ENCODE measurements at places on chromosomes 11 and 22.

- DNase-seq = no peak
Observed at GRCh38 chr11:113202431-113202830, 112.0 kb upstream of the TTC12 start.

- no peak for DNase-seq
Observed at GRCh38 chr11:118211006-118211405, 13.8 kb downstream of the JAML start.

GRCh38 chr11:112975493-112975892 lies 14.3 kb downstream of the NCAM1 start:
- no peak for DNase-seq

DNA sequence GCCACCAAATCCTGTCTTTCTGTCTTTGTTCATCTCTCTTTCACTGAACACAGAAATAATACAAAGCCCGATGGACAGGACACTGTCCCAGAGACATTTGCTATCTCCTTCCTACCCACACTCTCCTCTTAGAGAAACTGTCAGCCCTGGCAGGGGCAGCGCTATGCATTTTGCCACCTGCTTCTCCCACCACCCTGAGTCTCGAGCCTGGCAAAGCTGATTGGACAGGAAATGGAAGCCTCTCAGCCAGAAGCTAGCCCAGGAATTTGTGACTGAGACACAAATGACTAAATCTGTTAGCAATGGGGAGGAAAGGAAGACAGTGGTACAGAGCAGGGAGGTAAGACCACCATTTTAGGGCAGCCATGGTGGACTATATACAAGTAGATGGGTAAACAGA lies 14.9 kb upstream of the GALNT18 start:
- no peak for DNase-seq

DNA sequence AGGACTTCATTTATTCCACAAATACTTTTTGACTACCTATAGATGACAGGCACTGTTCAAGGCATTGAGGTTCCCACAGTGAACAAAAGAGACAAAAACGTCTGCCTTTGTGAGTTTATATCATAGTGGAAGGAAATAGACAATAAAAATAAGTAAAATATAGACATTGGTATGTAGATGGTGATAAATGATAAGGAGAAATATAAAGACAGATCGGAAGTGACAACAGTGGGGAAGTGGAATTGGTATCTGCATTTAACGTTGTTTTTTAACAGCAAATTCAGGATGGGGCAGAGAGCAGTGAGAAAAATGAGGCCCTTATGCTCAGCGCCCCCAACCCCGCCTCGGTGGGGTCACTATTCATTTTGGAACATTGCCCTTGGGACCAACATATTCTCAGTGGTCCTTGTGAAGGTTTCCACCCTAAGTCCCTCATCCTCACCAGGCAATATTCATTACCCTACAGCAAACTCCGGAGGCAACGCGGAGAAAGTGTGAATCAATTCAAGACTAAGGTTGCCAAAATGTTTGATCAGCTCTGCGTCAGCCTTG lies 627 bp upstream of the PEX26 start:
- DNase-seq = no peak

DNA sequence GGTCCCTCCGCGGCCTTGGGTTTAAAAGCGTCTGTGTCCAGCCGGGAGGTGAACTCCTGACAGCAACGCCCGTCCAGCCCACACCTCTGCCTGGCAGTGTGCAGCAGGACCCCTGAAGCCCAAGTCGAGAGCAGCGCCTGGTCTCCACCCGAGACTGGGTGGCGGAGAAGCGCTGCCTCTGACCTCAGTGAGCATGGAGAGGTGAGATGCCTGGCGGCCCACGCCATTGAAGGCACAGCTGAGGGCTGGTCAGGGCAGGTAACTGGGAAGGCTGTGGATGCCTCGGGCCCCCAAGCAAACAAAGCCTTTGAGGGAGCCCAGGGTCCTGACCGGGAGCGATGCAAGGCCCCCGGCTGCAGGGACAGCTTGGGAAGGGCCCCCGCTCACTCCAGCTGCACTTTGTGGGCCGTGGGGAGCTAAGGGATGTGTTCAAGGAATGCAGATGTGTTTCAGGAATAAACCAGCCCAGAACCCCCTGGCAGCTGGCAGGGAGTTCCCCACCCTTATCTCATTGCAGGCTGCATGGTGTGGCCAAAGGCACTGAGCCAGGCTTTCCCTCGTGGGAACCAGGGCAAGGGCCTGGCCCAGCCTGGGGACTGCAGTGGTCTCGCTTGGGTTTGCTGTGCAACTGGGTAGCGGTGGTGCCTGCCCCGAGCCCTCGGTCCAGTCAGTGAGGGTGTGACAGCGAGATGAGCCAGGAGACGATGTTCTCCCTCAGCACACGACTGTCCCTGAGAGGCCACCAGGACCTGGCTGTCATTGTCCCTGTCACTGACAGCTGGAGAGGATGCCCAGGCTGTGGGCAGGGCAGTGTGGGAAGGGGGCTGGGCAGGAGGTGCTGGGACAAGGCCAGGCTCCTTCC lies 92.5 kb downstream of the WNT7B start:
- DNase-seq = no peak

DNA sequence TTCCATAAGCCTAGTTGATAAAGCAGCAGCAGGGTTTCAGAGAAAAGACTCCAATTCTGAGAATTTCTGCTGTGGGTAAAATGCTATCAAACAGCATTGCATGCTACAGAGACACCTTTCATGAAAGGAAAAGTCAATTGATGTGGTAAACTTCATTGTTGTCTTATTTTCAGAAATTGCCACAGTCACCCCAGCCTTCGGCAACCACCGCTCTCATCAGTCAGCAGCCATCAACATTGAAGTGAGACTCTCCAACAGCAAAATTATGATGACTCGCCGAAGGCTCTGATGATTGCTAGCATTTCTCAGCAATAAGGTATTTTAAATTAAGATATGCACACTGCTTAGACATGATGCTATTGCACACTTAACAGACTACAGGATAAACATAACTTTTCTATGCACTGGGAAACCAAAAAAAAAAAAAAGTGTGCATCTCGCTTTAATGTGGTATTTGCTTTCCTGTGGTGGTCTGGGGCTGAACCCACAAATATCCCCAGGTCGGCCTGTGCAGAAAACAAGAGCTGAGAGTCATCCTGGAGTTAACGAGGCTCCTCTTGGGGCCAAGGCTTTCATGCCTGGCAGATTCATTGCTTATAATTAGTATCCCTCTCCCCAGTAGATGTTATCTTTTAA lies 192.1 kb downstream of the CTTN start:
- no peak for DNase-seq

DNA sequence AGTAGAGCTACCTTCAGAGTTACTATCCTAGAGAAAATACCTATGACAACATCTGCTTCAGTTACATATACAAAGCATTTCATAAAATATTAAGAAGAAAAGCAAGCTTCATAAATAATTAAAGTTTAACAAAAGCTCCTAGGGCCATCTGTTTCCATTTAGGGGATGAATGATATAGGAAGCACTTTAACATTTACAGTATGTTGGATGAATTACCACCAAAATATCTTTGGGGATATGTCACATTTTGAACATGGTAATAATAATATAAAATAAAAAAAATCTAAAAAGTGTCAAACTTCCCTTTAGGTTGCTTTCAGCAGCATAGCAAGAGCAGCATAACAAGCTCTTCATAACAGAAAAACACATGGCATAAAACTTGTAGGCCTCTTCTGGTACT lies 104.6 kb downstream of the ATG16L2 start:
- no peak for DNase-seq

DNA sequence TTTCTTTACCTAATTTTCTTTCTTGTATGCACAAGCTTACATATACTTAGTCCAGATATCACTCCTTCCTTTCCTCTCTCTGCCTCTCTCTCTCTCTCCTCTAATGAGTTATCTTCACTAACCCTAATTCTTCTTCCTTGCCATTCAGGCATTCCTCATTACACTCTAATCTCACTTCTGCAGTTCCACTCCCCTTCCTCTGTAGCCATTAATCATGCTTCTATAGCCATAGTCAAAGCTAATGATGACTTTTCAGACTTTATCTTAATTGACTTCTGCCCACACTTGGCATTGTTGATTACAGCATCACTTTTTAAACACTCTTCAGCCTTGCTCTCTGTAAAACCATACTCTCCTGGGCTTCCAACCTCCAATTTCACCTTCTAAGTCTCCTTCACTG lies 35.3 kb upstream of the SC5D start:
- DNase-seq = no peak

DNA sequence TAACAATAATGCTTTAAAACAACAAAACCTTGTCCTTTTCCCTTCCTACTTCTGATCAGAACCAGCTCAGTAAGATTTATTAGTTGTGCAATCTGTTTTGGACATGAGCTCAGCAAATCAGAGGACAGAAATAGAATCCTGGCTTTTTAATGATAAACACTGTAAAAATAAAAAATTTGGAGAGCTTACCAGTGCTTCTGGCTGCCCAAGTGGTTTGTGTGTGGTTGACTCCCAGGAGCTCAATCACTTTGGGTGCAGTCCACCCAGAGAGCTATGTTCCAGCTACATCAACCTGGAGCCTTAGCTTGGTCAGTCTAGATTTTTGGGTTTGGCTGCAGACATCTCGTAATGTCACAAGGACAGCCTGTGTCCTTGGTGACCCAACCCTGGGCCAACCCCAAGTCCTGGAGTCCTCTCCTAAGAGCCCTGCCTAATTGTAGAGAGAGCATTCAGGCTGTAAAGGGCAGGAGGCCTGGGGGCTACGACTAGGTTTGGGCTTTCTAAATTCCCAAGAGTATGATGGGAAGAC lies 28.5 kb downstream of the CD44 start:
- no peak for DNase-seq

GRCh38 chr11:57668434-57668782 lies 494 bp downstream of the ZDHHC5 start:
- no peak for DNase-seq

DNA sequence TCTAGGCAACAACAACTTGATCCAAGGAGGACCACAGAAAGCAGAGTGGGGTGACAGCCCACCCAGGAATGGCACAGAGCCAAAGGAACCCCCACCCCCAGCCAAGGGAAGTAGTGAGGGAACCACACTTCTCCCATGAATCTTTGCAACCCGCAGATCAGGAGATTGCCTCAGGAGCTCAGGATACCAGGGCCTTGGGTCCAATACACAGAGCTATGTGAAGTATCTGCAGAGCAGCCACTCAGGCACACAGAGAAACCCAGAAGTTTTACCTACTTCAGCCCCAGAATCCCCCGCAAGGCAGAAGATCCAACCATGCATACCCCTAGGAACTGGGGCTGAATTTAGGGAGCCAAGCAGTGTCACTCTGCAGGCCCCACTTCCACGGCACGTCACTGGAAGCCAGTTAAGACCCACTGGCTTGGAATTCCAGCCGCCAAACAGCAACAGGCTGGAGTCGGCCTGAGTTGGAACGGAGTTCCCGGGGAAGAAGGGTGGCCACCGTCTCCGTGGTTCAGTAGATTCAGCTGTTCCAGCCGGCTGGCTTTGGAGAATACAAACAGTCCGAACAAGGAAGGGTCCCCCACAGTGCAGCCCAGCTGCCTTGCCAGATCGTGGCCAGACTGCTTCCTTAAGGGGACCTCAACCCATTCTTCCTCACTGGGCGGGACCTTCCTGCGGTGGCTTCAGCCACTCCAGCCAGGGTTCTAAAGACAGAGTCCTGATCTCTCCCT lies 174.1 kb downstream of the TTC28 start:
- DNase-seq = no peak

DNA sequence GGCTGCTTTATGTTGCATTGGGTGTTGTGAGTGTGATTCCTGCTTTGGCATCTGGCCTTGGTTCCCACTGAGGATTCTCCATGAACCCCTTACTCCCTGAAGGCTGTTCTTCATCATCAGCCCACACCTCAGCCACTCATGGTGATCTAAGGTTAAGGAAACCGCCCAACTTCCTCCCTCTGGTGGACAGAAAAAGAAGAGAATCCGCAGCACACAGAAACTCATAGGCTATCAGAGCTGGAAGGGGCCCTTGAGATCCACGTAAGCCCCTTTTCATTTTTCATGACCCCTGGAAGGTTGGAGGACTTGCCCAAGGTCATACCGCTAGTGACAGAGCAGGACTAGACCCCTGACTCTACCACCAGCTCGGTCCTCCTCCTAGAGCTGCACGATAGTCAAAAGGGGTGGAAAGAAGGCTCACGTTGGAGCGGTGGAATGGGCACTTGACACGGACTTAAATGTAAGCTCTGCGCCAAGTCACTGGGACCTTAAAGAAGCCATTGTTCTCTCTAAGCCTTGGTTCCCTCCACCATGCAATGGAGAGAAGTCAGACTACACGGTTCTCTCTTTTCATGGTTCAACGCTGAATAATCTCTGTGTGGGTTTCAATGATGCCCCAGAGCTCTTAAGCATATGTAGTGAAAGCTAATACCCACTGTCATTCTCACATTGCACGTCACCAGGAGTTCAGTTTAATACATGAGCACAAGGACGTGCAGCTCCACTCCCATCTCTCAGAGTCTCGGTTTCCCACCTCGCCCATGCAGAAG lies 83.6 kb upstream of the CRTAM start:
- DNase-seq = no peak

GRCh38 chr22:27685970-27686369 lies 115.6 kb downstream of the MN1 start:
- DNase-seq = no peak

- DNase-seq = no peak
Observed at GRCh38 chr11:58179648-58180047, 9.2 kb upstream of the OR9Q2 start.

DNA sequence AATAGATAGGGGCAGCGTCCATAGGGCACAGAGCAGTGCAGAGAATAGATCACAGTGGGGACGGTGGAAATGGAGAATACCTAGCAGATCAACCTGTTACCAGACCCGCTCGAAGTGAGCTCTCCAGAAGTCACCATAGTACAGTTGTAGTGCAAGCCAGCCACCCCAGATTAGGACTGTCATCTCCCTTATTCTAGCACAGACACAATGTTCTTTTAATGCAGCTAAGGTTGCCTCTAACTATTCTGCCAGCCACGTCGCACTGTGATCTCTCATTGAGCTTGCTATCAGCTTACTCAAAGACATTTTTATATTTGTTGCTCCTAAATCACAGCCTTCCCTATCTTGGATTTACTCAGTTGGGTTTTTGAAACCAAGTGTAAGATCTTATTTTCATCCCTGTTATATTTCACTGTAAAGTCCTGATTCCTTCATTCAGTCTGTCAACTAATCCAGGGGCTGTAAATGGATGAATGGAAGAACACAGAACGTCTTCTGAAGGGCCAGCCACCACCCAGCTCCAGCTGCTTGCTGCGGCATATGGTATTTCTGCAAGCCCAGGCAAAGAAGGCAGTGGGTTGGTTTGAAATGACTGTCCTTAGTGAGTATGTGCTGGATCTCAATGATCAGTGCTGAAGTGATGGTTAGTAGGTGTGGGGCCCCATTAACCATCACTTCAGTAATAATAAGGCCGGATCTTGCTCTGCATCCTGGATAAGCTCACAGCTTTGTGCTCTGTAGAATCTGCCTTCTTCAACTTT lies 3.4 kb downstream of the PARVA start:
- no peak for DNase-seq

GRCh38 chr11:130480186-130480585 lies 31.7 kb downstream of the ADAMTS15 start:
- no peak for DNase-seq

GRCh38 chr11:123742724-123743120 lies 1.3 kb upstream of the ZNF202 start:
- no peak for DNase-seq
